Fibroblast of the aortic adventitia (primary cell): ENCODE measurements at places on chromosomes 4 and X. TPM values are rescaled to one million over a fixed set of nuclear protein-coding genes. Genes with fewer than 3 reads are reported as not detected.

The ADGRG4 gene
- total RNA-seq, result not detected in 2 replicates

The GPR82 gene
- total RNA-seq, result under 0.01 TPM in 1 of 2 replicates, not detected in the other

The MAP7D3 gene
- total RNA-seq, result 18.6 and 23.1 TPM in 2 replicates

GRCh38 chr4:180009316-180009715, 2233.9 kb upstream of the TENM3 start:
- no peak for DNase-seq

DNA sequence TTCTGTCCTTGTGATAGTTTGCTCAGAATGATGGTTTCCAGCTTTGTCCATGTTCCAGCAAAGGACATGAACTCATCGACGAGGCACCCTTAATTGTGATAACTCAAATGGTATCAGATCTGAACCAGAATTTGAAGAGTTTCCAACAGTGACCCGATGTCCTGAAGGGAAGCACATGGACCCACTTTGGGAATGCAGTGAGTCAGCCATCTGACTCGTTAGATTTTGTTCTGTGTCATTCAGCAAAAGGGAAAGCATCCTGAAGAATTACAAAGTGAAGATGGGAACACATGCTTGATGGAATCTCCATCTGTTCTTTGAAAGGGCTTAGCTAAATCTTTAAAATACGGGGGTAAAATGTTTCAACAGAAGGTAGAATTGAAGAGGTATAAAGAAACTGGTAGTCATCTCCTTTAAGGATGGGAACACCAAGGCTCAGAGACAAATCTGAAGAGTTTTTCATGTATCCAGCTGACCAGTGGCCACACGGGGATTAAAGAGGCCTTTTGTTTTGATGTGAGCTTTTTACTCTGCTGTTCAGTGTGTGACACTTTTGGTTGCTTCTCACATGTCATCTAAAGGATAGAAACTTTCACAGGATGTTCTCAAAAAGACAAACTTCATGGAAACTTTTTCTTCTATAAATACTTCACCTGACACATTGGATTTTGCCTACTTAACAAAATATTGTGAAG, 393.8 kb downstream of the INPP4B start:
- DNase-seq, result peak; percentile 57

DNA sequence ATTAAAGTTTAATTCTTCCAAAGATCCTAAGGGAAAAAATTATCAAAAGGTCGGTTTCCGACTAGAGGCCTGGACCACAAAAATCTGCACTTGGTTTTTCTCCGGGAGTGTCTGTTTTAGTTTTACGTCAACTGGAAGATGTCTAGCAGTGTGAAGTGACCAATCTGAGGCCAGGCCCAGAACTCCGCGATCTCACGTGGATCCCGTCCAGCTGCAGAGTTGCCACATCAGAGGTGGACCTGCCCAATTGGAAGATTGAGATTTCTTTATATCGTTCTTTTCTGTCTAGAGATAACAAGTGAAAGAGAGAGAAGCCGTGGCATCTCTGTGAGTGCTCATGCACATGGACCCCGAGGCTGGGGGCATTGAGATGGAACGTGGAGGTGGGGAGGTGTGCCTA, 115.8 kb downstream of the AFF1 start:
- peak; percentile 96 for DNase-seq

- no peak for DNase-seq
Measured at GRCh38 chrX:134202561-134202960, 34.4 kb upstream of the CCDC160 start.

DNA sequence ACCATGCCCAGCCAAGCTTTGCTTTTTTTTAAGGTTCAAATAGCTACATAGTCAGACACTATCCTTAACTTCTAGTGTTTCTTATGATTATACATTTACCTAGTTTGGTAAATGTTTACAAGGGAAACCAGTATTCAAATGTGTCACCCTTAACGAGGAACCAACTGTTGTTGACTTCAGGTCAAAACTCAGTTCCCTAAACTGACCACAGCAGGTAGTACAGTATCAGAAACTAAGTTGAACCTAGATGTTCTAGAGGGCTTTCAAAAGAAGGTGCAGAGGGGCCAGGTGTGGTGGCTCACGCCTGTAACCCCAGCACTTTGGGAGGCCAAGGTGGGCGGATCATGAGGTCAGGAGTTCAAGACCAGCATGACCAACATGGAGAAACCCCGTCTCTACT, 11.3 kb downstream of the GPC4 start:
- DNase-seq, result no peak
